ENCODE measurements at places on chromosomes 11 and 22. TPM values are rescaled to one million over a fixed set of nuclear protein-coding genes. Genes with fewer than 3 reads are reported as not detected.

BDNF gene
- total RNA-seq: not detected

DNA sequence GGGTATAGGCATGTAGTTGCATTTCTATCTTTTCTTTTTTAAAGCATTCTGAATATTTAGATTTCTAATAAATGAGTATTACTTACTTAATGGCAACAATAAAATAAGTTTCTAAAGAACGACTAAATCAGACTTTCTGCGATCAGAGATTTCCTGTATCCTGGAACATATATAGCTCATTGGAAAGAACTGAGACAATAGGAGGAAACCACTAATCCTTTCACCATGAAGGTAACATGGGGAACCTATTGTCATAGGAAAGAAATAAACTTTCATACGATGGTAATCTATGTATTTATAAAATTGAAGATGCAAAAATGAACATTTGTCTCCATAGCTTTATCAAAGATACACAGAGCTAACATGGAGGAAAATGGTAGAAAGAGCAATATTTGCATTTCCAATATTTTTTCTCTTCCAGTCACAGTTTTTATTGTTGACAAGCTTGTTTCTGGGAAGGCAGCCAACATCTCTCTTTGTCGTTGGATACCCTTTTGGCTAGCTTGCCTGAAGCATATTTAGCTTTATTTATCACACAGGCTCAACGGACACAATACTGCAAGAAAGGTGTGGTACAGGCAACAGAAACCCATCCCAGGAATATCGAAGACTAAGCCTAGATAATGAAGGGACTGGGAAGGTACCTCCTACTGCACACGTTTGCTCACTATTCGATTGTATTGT is 293.3 kb upstream of the MPPED2 start:
- no peak overlapping the region for H3K4me3 ChIP-seq
- no peak overlapping the region for H3K27ac ChIP-seq
- DNase-seq: no peak
- no peaks in the 10 kb centered on the region for H3K4me1 ChIP-seq

DNA sequence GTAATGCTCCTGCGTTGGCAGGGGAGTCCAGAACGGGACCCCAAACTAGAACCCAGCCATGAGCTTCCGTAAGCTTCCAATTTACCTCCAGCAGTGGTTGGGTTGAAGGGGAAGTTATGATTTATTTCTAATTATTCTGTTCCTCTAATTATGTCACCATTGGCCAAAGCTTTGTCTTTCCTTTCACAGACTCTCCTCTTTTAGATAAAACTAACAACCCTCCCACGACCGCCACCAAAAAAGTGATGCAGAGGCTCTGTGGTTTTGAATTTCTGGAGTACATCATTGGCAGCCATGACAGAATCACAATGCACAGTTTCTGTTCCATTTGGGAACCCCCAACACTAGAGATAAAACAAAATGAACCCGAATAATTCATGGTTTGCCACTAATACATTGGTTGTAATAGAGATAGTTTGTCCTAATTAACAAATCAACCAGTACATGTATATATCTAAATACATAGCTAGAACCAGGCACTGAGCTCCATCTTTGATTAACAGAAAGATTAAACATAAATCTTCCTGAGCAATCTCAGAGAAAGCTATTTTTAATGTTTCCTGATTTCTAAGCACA is 64.3 kb downstream of the ETS1 start:
- peak overlapping the region; percentile 99 for H3K4me3 ChIP-seq
- H3K36me3 ChIP-seq: peaks cover 43% of the 10 kb centered on the region
- peak overlapping the region; percentile 99 for H3K27ac ChIP-seq
- no peaks in the 10 kb centered on the region for H3K27me3 ChIP-seq
- peaks cover 48% of the 10 kb centered on the region for H3K4me1 ChIP-seq

GRCh38 chr11:105057432-105057831 is 12.3 kb upstream of the CARD16 start:
- DNase-seq: no peak
- H3K4me1 ChIP-seq: no peaks in the 10 kb centered on the region
- H3K27me3 ChIP-seq: no peaks in the 10 kb centered on the region
- H3K27ac ChIP-seq: no peak overlapping the region
- no peak overlapping the region for H3K4me3 ChIP-seq
- peaks cover 6% of the 10 kb centered on the region for H3K36me3 ChIP-seq
